ENCODE measurements at places on chromosomes 5 and 9.

GRCh38 chr5:45532826-45533624 lies 163.2 kb downstream of the HCN1 start:
- no peak for DNase-seq

DNA sequence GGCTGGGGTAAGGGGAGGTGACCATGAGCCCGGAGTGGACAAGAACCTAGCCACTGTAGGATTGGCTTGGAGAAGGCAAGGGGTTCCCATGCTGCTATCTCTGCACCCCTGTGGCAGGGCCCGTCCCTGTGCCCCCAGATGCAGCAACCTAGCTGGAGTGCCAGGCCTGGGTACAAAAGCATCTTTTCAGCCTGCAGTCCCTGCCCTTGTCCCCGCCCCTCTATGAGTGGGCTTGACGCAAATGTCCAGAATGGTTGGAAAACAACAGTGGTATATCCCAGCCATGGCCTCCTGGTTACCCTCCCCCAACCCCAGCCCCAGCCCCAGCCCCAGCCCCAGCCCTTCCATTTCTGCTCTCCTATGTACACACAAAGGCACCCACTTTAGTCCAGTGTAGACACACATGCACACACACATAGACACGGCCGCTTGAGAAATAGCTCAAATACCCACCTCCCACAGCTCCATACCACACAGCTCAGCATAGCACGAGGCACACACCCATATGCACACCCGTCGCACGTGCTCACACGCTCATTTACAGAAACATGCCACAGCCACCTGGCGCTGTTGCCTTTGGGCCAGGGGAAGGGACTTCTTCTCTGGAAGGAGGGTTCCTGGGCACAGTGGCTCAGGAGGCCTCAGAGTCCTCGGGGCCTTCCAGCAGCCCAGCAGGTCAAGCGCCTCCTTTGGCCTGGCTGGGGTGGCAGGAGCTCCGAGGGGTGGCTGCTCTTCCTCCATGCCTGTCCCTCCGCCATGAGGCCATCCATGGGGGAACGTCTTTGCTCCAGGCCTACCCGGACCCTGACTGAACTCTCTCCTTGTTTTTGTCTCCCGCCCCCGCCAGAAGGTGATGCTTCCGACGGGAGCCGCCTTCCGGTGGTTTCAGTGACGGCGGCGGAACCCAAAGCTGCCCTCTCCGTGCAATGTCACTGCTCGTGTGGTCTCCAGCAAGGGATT lies 34.1 kb downstream of the CXXC5 start:
- DNase-seq: no peak

DNA sequence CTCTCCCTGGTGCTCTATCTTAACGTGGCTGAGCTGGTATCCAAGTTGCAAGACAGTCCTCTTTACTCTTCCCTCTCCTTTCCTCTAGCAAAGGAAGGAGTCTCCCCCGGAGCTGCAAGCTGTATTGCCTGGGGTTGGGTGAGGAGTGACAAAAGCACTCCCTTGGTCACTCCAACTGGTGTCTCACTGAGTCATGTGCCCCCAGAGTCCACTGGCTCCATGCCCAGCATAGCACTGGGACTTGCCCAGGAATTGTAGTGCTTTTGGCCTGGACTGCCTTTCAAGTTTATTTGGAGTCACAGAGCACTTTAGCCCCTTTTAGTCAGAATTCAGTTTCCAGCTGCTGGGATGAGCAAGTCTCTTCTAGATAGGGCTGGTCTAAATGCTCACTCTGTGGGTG lies 82.6 kb upstream of the FST start:
- DNase-seq: no peak

DNA sequence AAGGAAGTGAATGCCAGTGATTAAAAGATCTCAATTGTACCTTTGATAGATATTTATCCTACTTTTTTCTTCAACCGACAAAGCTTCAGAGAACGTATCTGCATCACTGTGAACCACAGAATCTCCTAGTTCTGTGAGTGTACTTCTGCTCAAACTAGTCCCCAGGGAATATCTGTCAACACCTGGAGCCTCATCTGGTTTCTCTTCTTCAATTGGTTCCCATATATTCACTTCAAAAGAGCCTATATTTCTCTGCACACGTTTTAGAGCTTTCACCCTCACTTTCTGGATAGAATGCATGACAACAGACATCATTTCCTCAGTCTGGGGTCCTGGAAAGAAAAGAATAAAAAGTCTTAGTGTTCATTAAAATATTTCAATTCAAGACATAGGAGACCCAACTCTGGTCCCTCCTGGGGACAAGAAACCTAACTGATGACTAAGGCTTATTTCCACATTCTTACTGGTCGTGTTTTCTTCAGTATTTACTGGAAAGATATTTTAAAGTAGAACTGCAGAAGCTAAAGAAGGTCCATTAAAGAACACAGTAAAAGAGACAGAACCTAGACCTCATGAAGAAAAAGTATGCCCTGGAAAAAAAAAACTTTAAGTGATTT lies 64.3 kb downstream of the CPLANE1 start:
- DNase-seq: no peak

- no peak for DNase-seq
These were observed 56.7 kb upstream of the GCNT4 start for GRCh38 chr5:75108931-75109596.

GRCh38 chr5:171427318-171428167 lies 8.1 kb downstream of the FGF18 start:
- DNase-seq: no peak

- DNase-seq: no peak
These were observed 716.5 kb downstream of the PRELID2 start for GRCh38 chr5:145118611-145119010.

- no peak for DNase-seq
These were observed 66.1 kb upstream of the STK32A start for GRCh38 chr5:147168578-147169327.

DNA sequence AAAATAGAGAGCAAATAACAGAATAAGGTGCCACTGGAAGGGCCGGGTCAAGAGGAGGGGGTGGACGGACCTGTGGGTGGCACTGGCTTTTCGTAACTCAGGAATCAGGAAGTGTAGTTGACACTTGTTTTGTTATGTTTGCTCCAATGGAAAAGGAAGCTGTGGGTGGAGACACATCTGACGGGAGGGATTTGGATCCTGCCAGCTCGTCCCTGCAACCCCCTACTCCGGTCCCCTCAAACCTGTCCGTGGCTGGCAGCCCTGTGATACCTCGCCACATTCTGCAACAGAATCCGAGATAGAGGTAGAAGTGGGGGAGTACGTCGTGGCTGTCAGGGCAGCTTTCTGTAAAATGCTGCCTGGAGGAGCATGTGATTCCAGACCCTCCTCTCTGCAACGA lies 104.2 kb upstream of the IER5L start:
- DNase-seq: no peak

- DNase-seq: no peak
These were observed 6.7 kb upstream of the PHF2 start for GRCh38 chr9:93569621-93570174.

DNA sequence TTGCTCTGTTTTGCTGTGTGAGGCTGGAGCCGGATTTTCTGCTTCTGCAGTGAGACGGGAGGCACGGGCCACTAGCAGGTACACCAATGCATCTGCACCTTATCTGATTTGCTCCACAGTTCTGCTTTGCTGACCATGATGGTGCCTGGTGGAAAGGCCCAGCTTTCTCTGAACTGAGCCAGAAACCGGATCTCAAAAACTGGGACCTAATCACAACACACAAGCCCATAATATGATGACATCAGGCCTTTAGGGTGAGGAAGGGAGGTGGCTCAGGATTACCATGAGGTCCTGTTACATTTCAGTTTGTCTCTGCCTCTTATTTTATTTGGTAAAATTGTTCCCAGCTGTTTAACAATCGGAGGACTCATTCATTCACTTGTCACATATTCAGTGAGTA lies 49.8 kb downstream of the FGF1 start:
- no peak for DNase-seq

- no peak for DNase-seq
These were observed 175.4 kb downstream of the PJA2 start for GRCh38 chr5:109234381-109234780.

- DNase-seq: no peak
These were observed 47.7 kb upstream of the GLRX start for GRCh38 chr5:95870105-95870672.

- DNase-seq: peak; percentile 80
These were observed 26.9 kb upstream of the EEIG1 start for GRCh38 chr9:128007566-128008138.

GRCh38 chr5:31935496-31936369 lies 238.4 kb downstream of the GOLPH3 start:
- no peak for DNase-seq

DNA sequence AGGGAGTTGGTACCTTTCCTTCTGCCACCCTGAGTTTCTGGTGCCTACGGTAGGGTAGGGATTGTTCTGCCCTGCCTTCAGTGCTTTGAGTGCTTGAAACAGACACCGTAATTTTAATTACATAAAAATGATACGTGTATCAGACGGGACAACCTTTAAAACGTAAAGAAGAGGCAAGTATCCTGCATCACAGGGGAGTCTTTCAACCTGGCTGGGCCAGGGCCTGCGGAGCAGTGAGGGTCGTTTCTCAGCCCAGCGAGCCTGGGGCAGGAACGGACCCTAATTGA lies 483 bp upstream of the DAB2IP start:
- DNase-seq: no peak

GRCh38 chr9:38355115-38355514 lies 37.4 kb upstream of the ALDH1B1 start:
- no peak for DNase-seq

GRCh38 chr5:17046320-17046719 lies 110.2 kb upstream of the MYO10 start:
- DNase-seq: no peak

DNA sequence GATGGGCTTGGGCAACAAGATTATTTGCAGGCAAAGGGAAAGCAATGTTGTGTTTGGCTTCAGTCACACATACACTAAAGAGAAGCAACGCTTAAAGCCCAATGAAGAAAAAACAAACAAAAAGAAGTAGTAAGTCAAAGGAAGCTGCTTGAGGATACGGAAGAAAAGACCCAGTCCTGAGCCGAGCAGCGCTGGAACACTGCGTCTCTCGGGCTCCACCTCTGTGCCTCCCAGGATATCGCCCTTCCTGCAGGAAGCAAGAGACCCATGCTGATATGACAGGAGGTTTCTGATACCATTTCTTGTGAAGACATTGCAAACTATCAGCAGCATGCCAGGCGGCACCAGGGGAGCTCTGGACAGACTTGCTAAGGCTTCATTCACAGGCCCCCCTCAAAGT lies 9.9 kb downstream of the GNAQ start:
- DNase-seq: no peak

GRCh38 chr9:92534204-92534603 lies 1.6 kb downstream of the ECM2 start:
- DNase-seq: no peak

- DNase-seq: no peak
These were observed 206.7 kb downstream of the ARRDC3 start for GRCh38 chr5:91176288-91177016.

GRCh38 chr5:105428451-105429380 lies 1866.1 kb upstream of the NUDT12 start:
- no peak for DNase-seq

- no peak for DNase-seq
These were observed 518.7 kb downstream of the LRRC70 start for GRCh38 chr5:63097286-63097685.

DNA sequence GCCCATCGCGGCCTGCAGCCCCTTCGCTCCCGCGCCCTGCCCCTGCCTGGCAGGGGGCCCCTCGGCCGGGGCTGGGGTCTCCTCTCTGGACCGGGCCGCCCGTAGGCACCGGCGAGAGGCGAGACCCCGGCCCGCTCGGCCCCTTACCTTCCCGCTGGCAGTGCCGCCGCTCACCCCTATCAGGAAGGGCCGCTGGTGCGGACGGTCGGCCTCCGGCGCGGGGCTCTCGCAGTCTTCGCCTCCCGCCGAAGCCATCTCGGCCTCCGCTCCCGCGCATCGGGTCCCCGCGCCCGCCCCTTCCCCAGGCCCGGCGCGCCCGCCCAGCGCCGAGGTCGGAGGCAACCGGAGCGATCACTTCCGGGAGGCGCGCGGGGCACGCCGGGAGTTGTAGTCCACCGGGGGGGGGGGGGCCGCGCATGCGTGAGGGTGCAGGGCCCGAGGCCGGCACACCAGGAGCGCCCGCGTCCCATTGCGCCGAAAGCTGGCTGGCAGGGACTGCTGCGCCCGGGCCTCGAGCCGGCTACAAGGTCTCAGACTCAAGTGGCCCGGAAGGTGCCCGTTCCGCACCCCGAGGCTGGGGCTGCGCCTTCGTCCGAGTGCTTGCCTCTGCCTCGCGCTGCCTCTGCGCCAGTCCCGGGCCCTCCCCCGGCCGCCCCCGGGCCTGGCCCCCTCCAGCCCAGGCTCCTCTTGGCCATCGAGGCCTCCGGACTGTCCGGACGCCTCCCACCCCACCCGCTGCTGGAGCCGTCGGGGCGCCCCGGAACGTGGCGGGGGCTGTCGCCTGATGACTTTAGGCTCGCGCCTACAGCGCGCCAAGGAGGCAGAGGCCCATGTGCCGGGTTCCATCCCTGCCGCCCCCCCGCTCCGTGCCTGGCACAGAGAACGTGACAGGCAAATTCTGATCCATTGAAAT lies at the start of gene UCK1:
Gene UCK1 (minus strand): TSS at position 344 of the 913 bp plus-strand sequence. CDS start 89 bp downstream, at position 255.
- DNase-seq: peak; percentile 58

DNA sequence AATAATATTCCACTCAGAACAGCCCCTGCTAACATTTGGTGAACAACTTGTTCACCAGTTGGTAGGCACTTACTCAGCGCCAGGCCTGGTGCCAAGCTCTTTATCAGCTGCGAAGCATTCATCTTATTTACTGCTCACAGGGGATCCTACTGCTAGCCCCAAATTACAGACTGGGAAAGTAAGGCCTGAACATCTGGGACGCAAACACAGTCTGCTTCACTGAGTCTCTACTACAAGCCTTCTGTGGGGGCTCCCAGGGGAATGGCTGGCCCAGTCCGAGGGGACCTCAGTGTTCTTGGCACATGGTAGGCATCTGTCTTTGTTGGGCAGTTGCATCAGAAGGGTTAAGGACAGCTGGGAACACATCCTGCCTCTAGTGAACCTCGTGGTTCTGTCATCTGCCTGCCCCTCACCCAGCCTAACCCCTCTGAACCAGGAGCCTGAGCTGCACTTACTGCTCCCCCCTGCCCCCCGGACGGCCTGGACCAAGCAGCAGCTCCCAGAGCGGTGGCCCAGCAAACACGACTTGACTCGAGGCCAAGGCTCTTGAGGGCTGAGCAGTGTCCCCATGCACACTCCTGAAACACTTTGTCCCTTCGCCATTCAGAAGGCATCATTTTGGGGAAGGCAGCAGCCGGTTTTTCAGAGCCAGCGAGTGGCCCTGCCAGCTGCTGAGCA lies at the start of gene PHYHD1:
Gene PHYHD1 (plus strand): TSS at position 602 of the 678 bp plus-strand sequence. CDS start 1,342 bp downstream, outside the sequence.
- DNase-seq: no peak

Measured in activated CD4-positive, CD25-positive, alpha-beta regulatory T cell (primary cell).